ENCODE measurements at places on chromosomes 7 and 10.

- no peak for DNase-seq
Observed at GRCh38 chr7:31775556-31775955, 88.5 kb downstream of the PPP1R17 start.

DNA sequence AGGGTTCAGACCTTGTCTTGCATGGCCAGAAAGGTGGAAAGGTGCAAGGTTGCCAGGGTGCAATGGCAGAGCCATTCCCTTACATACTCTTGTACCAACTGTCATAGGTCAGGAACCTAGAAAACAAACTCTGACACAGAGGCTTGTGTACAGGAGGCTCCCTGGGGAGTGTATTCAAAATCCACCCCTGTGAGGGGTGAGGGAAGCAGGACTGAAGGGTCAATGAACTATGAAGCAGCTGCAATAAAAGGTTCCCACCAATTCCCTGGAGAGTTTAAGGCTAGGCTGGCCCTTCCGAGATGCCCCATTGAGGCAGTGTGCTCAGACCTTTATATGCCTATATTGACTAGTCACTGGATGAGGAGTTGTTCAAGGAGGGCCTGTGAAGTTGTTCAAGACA lies 13.9 kb upstream of the CUZD1 start:
- DNase-seq = no peak

- DNase-seq = no peak
Observed at GRCh38 chr10:101579516-101579870, 8.6 kb downstream of the POLL start.

- DNase-seq = no peak
Observed at GRCh38 chr10:69087590-69088470, at the start of gene SRGN. TSS of gene SRGN (plus strand) at chr10:69088103. CDS start at chr10:69088158, 55 bp downstream.

DNA sequence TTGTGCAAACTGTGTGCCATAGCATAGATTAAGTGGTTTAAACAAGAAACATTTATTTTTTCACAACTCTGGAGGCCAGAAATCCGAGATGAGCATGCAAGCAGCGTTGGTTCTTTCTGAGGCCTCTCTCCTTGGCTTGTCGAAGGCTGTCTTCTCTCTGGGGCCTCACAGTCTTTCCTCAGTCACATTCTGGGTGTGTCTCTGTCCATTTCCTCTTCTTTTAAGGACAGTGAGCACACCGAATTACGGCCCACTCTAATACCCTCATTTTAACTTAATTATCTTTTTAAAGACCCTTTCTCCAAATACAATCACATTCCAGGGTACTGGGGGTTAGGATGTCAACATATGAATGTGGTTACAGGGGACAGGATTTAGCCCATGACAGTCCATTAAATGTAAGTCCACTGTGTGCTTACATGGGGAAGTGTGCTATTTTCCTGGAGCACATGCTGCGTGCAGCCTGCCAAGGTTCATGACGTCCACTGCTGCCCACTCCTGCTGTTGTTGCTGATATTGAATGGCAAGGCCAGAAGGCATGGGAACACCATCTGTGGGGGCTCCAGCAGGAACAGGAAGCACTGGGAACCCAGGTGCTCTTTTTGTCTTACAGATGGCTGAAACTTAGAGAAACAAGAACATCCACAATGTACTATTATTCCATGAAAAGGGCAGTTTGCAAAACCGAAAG lies 365.5 kb downstream of the GALNT17 start:
- no peak for DNase-seq

GRCh38 chr10:6228010-6228511 lies 25.3 kb downstream of the PFKFB3 start:
- no peak for DNase-seq

GRCh38 chr7:70739646-70740210 lies 392.2 kb upstream of the GALNT17 start:
- DNase-seq = no peak

- no peak for DNase-seq
Observed at GRCh38 chr7:112421666-112422486, 28.4 kb upstream of the IFRD1 start.

DNA sequence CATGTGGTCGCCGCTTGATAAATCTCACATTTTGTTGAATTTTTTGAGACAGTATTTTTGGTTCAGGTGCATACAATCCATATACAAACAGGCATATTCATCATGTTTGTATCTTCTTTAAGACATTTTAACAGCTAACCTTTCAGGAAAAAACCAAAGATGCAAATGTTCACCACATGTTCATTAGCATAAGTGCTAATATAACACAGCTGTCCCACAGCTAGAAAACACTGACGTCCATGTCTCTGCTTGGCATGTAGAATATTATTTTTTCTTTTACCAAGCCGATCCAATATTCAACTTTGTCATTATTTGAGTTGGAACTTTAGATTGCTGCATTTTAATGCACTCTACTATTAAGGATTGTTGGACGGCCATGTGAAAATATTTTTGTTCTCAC lies 31.2 kb downstream of the BMPER start:
- no peak for DNase-seq

- DNase-seq = no peak
Observed at GRCh38 chr10:111523016-111523415, 446.2 kb downstream of the ADRA2A start.

- no peak for DNase-seq
Observed at GRCh38 chr7:35969066-35969465, 168.2 kb downstream of the SEPTIN7 start.

DNA sequence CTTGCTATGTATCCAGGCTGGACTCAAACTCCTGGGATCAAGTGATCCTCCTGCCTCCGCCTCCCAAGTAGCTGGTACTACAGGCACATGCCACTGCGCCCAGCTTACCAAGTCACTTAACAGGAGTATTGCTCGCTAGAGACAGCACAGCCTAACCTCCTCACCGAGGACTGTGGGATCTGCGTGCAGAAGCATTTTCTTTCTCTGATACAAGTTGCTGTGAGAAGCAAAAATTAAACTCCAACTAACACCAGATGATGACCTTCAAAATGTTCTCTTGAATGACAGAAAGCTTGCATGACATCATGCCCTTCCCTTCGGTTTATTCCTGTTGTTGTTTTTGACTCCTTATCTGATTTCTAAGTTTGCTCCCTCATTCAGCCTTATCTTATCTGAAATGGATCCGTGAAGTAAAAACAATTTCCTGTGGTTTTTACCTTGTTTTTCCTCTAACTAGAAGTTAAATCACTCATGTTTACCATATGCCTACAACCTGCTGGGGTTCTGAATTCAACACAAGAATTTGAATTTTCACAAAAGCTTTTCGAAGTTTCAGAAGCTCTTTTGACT lies 94.4 kb upstream of the KIF5B start:
- DNase-seq = no peak

DNA sequence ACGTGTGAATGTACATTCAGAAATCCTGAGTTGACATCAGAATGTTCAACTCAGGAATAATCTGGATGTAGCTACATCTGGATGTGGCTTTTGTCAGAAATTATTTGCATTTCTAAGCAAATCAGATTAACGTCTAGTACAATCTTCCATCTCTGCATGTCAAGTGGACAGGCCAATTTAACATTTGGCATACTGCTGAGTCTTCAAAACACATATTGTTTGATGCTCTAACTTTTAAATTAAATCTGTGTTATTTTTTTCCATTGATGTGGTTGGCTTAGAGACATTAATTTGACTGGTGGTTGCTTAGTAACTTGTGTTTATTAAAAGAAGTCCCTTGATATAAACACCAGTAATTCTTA lies 3.4 kb downstream of the STAMBPL1 start:
- no peak for DNase-seq

DNA sequence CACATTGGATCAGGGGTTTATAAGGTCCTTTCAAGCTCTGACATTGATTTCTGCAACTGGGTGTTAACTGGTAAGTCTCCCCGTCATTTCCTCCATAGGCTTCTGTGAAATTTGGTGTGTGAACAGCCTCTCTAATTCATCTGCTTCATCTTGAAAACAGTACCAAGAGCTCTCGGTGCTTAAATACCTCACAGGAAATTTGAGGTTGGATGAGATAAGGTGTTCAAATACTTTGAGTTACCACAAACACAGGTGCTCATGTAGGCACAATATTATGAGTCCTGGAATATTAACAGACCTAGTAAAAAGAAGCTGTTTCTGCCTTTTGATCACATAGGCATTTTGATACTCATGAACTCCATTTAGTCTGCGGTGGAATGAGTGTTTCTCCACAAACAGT lies 85.2 kb downstream of the RTKN2 start:
- DNase-seq = no peak

DNA sequence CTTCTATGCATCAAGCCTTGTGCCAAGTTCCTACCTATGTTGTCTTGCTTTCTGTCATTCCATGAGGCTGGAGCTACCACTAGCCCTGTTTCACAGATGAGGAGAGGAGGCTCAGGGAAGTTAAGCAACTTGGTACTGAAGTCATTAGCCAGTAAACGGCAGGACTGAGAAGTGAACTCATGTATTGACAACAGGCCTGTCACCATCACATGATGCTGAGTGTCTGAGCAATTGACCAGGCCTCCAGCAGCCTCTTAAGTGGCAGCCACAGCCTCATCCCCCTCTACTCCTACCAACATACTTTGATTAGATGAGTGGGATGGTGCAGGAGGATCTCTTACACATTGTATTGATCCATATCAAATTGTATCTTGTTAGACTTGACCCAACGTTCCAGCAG lies 317.6 kb downstream of the GRID1 start:
- no peak for DNase-seq

GRCh38 chr10:43160921-43161255 lies 22.6 kb downstream of the CSGALNACT2 start:
- DNase-seq = no peak

GRCh38 chr10:3503299-3503698 lies 281.7 kb downstream of the KLF6 start:
- DNase-seq = no peak

DNA sequence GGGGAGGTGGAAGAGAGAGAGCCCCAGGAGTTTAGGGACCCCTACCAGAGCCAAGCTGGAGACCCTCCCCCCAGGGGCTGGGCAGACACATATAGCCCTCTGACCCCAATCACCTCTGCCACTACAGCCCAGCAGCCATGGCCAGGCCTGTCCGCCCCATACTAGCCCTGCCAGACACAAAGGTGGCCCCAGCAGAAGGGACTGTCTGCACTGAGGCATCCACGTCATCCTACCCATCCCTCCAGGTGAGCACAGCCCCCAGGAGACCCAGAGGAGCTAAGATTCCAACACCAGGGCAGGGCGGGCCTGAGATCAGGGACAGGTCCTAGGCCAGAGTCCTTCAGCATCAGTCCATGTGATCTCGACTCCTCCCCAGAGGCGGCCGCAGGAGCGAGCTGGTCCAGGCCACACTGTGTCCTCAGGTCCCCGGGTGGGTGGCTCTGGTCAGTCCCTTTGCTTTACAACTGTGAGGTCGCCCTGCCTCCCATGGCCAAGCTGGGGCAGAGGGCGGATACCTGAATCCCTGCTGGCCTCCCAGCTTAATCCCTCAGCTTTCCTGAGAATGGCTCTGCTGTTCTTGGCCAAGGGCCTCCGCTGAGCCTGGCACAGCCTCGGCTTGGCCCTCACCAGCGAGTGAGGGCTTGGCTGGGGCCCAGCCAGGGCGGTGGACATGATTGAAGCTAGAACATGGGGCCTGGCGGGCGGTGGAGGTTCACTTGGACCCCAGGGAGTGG lies 14.3 kb upstream of the ELN start:
- DNase-seq = peak; percentile 22

- no peak for DNase-seq
Observed at GRCh38 chr7:48274662-48275061, 103.4 kb downstream of the ABCA13 start.

- DNase-seq = no peak
Observed at GRCh38 chr10:62639144-62639543, 165.4 kb upstream of the ADO start.

DNA sequence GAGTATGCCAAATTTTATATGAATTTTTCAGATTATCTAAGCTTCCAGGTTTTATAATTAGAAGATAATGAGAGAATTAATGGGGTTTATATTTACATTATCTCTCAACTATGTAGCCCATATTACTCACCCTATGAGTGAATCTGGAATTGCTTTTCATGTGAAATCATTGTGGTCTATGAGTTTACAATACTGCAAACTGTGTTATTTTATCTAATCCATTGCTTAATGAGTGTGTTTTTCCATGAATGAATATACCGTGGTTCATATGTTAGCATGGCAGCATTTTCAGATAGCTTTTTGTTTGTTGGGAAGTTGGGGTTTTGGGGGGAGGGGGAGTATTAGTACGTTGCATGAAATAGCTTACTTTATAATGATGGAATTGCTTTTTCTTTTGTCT lies 44.5 kb downstream of the FGFBP3 start:
- DNase-seq = no peak

DNA sequence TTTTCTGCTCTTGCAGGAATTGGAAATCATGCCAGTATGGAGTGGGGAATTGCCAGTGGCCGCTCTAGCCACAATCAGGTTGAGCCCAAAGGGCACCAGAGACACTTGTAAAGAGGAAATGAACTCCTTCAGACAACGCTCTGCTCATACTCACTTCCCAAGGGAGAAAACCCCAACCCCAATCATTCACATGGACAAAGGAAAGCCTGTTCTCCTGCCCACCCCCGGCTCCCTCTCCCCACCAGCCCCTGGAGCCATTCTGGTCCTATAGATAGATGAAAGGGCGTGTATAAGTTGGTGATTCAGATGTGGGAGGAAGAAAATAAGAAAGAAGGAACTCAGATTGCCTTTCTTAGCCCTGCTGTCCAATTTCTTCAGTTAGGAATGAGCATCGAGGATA lies 57.4 kb downstream of the GFRA1 start:
- DNase-seq = no peak

GRCh38 chr7:95066737-95067530 lies 159.5 kb downstream of the PPP1R9A start:
- no peak for DNase-seq

- DNase-seq = peak; percentile 28
Observed at GRCh38 chr7:101882595-101883564, 65.5 kb downstream of the CUX1 start.

GRCh38 chr7:73565675-73566340 lies 8.3 kb upstream of the BCL7B start:
- DNase-seq = no peak

DNA sequence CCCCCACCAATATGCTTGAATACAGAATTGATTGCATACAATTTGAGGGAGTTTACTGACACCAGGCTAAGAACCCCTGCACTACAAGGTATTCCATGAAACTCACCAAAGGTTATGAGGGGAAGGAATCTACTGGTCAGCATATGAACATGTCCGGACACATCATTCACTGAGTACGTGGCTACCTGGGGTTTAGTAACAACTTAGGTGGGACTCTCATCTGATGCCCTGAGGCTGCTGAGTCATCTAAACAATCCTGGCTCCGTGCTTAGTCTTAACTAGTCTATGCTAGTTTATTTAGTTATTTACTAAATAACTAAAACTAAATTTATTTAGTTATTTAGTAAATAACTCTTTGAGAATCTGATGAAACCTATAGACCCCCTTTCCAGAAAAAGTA lies 11.3 kb downstream of the PI4K2A start:
- DNase-seq = no peak

- DNase-seq = no peak
Observed at GRCh38 chr7:155104913-155105312, 34.8 kb downstream of the HTR5A start.

GRCh38 chr7:50349963-50350944 lies 45.7 kb downstream of the IKZF1 start:
- DNase-seq = no peak

GRCh38 chr7:66119245-66119850 lies 4.7 kb downstream of the CRCP start:
- no peak for DNase-seq

Data from nucleus accumbens (tissue), 56 donors.